ENCODE measurements at places on chromosomes 13 and 19.

GRCh38 chr19:54281007-54281728 lies at the start of gene LILRB2:
TSS of gene LILRB2 (minus strand) at chr19:54281110. CDS start at chr19:54280496, 614 bp downstream.
- no peak for DNase-seq

DNA sequence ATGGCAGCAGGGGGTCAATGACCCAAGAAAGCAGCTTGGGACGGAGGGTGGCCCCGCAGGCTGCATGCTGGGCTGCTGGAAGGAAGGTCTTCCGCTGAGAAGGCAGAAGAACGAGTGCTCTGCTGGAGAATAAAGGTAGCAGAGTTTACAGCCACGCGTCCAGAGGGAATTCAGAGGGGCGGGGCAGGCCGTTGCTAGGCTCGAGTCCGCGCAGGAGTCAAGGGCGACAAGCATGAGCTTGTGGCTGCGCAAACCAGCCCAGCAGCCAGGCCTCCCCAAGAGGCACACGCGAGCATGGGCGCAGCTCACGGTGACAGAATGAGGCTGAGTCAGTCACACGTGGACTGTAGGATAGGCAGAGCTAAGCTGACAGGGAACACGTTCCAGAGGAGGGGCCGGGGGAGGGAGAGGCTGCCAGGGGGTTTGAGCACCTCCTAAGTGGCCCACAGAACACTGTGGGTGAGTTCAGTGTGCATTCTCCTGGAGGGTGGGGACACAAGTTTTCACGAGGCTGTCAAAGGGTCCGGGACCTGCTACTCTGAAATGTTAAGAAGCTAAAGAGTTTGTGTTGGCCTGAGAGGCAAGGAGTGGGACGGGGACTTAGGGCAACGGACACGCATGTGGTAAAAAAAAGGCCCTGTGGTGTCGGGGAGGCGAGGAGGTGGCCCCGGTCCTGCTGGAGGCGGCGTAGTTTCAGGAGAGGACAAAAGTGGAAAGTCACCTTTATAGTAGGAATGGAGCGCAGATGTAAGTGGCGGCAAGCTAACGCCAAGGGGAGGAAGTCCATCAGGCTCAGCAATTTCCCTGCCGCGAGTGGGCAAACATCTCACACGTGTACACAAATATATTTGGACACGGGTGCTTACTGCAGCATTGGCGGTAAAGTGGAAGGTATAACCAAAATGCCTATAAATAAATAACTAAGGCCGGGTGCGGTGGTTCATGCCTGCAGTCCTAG lies 17.7 kb downstream of the RFX2 start:
- DNase-seq: no peak

- peak; percentile 8 for DNase-seq
These were observed 30.7 kb downstream of the HTR2A start for GRCh38 chr13:46866150-46866549.

- no peak for DNase-seq
These were observed 8.0 kb downstream of the RPL36 start for GRCh38 chr19:5697890-5698634.

GRCh38 chr13:99450416-99450815 lies 50.9 kb upstream of the TM9SF2 start:
- no peak for DNase-seq
